ENCODE measurements at places on chromosomes 16 and 17.

DNA sequence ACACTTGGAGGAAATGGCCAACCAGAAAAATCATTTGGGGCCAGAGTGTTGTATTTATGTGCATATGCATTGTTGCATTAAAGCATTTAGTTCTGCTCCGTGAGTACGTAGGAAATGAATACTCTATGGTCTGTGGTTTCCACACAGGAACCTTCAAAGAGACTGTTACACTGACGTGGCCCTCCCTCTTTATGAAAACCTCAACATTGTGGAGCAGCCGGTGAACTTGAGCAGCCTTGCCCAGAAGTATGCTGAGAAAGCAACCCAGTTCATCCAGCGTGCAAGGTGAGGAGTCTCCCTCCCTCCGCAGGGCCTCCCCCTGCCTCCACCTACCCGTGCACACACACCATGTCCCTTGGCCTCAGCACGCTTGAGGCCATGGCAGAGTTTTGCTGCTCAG, 65.2 kb downstream of the ARSG start:
- no peak for DNase-seq

GRCh38 chr17:59413014-59413766, 81.7 kb downstream of the YPEL2 start:
- no peak for DNase-seq

DNA sequence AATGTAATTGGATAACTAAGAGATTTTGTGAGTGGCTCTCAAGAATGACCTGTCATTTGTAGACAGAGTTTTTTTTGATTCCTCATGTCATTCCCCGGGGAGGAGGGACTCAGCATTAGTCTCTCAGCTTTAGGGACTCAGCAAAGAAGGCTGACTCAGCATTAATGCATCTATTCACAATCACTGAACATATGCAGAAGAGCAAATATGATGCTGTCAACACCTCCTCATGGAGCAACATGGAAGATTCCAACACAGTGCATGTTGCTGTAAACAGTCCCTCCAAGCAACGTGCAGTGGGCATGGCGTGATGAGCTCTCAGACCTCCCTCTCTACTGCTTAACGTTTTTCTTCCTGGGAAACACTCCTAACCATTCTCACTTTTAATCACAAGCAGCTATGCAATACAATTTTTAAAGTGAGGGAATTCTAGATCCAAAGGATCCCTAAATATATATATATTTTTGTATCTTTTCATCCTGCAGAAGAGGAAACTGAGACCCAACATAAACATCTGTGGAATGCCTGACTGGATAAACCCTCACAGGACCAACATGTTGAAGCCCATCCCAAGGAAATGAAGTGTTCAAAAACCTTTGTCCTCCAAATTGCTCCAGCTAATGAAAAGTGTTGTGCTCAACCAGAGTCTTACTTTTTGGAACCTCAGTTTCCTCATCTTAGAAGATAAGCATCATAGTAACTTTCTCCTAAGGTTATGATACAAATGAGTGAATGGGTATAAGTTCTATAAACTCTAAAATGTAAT, 38.9 kb downstream of the TMEM100 start:
- no peak for DNase-seq

- no peak for DNase-seq
These were observed 44.3 kb downstream of the ADCY9 start for GRCh38 chr16:4071686-4072561.

DNA sequence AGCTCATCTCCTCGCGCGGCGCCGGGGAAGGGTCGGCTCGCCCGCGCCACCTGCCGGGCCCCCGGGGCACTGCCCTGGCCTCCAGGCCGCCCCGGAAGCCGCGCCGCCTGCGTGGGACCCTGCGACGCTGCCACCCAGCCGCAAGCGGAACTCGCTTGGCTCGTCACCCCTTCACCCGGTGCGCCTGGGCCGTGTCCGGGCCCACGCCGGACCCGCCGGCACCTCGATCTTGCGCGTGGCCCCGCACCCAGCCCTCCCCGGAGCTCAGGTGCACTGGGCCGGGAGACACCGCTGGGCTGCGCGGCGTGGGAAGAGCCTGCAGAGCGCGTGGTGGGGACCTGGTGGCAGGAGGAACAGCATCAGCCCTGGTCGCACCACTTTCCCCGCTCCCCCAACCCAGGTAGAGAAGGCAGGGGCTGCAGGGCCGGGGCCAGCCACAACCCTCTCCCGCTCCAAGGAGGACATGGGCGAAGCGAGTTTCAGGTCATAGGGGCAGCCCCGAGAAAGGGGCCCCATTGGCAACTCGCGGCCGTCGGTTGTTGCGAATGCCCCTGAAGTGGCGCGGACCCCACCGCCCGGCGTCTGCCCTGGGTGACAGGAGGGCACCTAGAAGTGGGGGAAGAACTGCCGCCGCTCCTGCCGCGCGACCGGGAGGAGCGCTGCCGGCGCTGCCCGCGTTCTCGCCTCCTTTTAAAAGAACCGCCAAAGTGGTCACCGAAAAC, 363 bp upstream of the MIF4GD start:
- DNase-seq = no peak
